COR-L47 (cell line): ENCODE measurements at places on chromosomes 2 and 18.

GRCh38 chr18:33355263-33355662 is 85.3 kb downstream of the CCDC178 start:
- DNase-seq: peak; percentile 53

DNA sequence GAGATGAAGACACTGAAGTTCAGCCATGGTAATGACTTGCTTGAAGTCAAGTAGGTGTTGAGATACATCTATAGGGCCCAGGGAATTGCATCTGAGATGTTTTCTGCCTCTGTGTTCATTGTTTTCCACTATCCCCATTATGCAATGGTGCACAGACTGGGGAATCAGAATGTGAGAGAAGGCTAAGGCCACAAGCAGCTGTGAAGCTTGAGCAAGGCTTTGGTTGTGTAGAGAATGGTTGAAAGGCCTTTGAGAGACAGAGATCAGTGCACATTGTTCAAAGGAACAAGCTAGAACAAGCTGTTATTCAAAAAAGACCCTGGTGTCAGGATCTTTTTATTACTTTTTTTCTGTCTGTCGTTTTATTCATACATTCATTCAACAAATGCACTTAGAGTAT is 82.3 kb downstream of the MYO1B start:
- DNase-seq: no peak

DNA sequence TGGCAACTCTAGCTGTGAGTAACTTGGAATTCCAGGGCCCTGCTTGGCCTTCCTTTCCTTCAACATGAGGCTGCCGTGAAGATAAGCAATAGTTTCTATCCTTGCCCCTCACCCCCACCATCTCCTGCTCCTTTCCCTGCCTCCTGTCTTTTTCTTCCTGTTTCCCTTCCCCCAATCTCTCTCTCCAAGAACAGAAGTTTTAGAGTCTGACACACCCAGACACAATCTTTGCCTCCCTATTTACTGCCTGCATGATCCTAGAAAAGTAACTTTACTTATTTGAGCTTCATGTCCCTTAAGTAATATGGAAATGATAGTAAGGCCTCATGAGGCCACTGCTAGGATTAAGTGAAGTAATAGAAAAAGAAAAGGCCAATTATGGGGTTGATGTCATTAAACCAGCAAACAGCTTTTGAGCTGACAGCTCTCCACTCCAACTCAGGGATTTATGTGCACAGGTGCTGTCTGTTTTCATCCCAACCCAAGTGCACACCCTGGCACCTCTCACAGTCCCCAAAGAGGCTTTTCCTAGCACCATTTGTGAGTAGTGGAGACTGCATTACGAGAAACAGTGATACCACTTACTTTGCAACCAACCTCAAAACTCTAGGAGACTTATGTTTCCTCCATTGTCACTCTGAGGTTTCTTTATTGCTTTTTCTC is 123.7 kb upstream of the SIX3 start:
- no peak for DNase-seq

GRCh38 chr18:37457341-37457740 is 108.3 kb downstream of the CELF4 start:
- no peak for DNase-seq

DNA sequence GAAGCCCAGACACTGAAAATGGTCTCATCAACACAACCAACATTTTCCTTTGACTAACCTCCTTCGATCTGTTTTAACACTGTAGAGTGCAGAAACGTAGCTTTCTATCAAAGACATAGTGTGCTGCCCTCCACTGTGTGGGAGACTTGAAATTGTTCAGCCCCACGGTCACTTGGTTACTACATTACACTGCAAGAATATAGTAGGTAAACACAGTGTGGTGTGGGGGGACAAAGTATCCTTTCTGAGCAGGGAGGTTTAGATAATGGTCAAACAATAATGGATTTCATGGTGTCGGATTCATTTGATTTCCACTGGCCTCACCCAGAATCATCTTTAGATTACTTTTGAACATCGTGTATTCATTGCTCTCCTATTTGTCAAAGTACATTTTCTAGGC is 181.0 kb downstream of the ERBB4 start:
- no peak for DNase-seq

DNA sequence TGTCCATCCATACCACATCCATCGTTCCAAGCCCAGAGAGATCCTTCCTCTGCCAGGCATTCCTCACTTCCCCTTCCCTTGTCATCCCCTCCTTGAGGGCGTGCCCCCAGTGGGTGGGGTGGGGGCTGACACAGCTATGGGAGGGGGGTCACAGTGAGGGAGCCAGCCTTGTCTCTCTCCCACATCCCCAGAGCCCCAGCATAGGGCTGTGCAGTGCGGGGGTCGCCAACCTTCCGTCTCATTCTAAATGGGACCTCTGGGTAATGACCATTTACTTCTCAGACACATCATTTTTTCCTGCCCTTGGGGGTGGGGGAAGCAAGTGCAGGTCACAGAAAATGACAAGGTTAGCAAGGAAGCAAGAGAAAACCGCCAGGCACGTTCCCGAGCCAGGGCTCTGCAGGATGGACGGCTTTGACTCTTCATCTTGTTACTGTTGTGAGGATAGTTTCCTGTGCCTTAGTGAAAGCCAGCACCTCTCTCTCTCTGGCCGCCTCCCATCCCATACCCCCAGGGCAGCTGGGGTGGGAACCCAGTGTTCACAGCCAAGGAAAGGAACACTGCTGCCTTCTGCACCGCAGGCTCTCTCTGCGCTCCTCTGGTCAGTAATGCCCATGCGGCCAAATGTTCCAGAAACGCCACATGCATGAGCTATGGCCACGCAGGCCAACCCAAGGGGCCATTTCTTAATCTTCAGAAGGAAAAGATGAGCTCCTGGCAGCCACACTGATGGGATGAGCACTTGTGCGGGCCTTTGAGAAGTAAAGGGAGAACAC is 22.7 kb upstream of the OTOS start:
- no peak for DNase-seq

GRCh38 chr2:144666032-144666431 is 146.1 kb upstream of the ZEB2 start:
- DNase-seq: no peak

- no peak for DNase-seq
These were observed 185.0 kb downstream of the PRPF40A start for GRCh38 chr2:152532241-152532640.

DNA sequence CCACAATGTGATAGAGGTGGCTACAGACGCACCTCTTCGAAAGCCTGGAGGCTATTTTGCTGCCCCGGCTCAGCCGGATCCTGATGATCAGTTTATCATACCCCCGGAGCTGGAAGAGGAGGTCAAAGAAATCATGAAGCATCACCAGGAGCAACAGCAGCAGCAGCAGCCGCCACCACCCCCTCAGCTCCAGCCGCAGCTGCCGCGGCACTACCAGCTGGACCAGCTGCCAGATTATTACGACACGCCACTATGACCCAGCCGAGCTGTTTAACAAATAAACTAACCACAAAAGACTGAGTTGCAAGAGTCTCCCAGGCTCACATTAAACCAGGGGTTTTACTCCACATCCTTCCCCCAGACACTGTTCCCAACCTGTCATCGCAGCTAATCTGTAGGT is 263.8 kb downstream of the PHLPP1 start:
- DNase-seq: peak; percentile 92

DNA sequence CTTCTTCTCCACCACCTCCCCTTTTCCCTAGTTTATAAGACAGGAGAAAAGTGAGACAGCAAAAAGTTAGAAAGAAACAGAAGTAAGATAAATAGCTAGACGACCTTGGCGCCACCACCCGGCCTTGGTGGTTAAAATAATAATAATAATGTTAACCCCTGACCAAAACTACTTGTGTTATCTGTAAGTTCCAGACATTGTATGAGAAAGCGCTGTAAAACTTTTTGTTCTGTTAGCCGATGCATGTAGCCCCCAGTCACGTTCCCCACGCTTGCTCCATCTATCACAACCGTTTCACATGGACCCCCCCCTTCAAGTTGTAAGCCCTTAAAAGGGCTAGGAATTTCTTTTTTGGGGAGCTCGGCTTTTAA is 1.5 kb upstream of the BUB1 start:
- no peak for DNase-seq

GRCh38 chr2:59936048-59936447 is 617.4 kb downstream of the BCL11A start:
- no peak for DNase-seq
